ENCODE measurements at places on chromosomes 16 and 17. TPM values are rescaled to one million over a fixed set of nuclear protein-coding genes. Genes with fewer than 3 reads are reported as not detected.

CCL7 gene
- not detected for total RNA-seq

PRR35 gene
- total RNA-seq = not detected

PIMREG gene
- 10.0 TPM for total RNA-seq

RAMP2 gene
- total RNA-seq = 20.0 TPM

GPR179 gene
- total RNA-seq = 0.17 TPM

IL17C gene
- total RNA-seq = 0.82 TPM

NUPR1 gene
- 17.6 TPM for total RNA-seq

CHST4 gene
- total RNA-seq = not detected

ABCA8 gene
- total RNA-seq = 23.2 TPM

TSPOAP1 gene
- total RNA-seq = 16.7 TPM

MAPT gene
- total RNA-seq = 0.66 TPM

CDH13 gene
- total RNA-seq = 2.2 TPM

CLEC19A gene
- not detected for total RNA-seq

EEF2KMT gene
- total RNA-seq = 7.2 TPM

ZNF385C gene
- not detected for total RNA-seq

PRR29 gene
- total RNA-seq = 3.5 TPM

RHBDL1 gene
- 1.8 TPM for total RNA-seq

KRT25 gene
- not detected for total RNA-seq

TBC1D16 gene
- total RNA-seq = 33.5 TPM

TBC1D3I gene
- total RNA-seq = 0.32 TPM

OSGIN1 gene
- total RNA-seq = 4.7 TPM

C16orf46 gene
- 1.1 TPM for total RNA-seq

CASKIN1 gene
- not detected for total RNA-seq

EFNB3 gene
- 0.60 TPM for total RNA-seq

MPHOSPH6 gene
- total RNA-seq = 13.7 TPM

HOXB13 gene
- not detected for total RNA-seq

KRT27 gene
- not detected for total RNA-seq

CACNG1 gene
- total RNA-seq = not detected

TMEM106A gene
- 45.4 TPM for total RNA-seq

SDK2 gene
- 10.0 TPM for total RNA-seq

SPNS3 gene
- total RNA-seq = 4.7 TPM

NEUROD2 gene
- total RNA-seq = not detected

NT5M gene
- 3.6 TPM for total RNA-seq

SLC6A4 gene
- 0.34 TPM for total RNA-seq

ZG16 gene
- not detected for total RNA-seq

KRT26 gene
- not detected for total RNA-seq

CFAP97D1 gene
- total RNA-seq = 0.17 TPM

MYO15A gene
- 0.26 TPM for total RNA-seq

ZACN gene
- not detected for total RNA-seq

KRT39 gene
- total RNA-seq = not detected

SDR42E2 gene
- not detected for total RNA-seq

TRIM47 gene
- 30.8 TPM for total RNA-seq

CACNG5 gene
- 0.54 TPM for total RNA-seq

ABCA6 gene
- 21.7 TPM for total RNA-seq

NACA2 gene
- total RNA-seq = not detected

SPATA32 gene
- not detected for total RNA-seq

CCDC102A gene
- 14.8 TPM for total RNA-seq

AHSP gene
- 0.86 TPM for total RNA-seq

ADGRG3 gene
- total RNA-seq = 62.6 TPM

CLDN6 gene
- total RNA-seq = not detected

FLOT2 gene
- 194 TPM for total RNA-seq

DHX58 gene
- 25.4 TPM for total RNA-seq

ATP1B2 gene
- 9.9 TPM for total RNA-seq

TNFRSF17 gene
- total RNA-seq = 20.1 TPM
